RWPE2 (cell line): ENCODE measurements at places on chromosomes 6 and 20.

DNA sequence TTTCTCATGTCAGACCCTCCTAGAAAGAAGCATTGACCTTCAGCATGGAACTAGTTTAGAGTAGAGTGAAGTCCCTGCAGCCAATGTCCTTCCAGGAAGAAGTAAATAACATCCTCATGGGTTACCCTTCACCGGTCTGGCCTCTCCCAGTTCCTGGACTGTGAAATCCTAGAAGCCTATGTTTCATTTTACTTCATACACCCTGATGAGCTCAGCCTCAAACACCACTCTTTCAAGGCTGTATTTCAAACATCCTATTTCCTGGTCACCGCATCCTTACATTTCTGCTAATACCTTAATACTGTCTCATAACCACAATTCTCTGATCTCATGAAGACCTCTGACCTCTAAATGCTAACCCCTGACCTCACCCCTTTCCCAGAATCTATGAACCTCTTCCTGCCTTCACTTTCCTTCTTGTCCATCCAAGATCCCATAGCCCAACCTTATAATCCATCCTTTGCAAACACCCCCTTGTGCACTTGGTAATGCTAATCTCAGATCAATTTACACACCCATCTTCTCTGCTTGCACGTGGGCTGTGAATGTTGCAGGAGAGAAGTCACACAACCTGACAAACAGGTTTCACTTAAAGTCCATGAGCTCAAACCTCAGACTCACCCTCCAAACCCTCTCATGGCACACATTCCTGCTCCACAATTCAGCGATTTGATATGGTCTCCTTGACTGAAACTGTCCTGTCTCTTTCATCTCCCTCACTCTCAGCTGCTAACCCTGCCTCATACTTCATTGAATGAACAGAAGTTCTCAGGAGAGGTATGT, 30.2 kb downstream of the SLC2A10 start:
- H3K4me1 ChIP-seq = peaks cover 15% of the 10 kb centered on the region
- no peak for DNase-seq
- peak overlapping the region; percentile 22 for H3K27ac ChIP-seq
- no peaks in the 10 kb centered on the region for H3K36me3 ChIP-seq

GRCh38 chr6:134464690-134465411, 146.9 kb upstream of the SGK1 start:
- H3K27ac ChIP-seq = peak overlapping the region; percentile 86
- H3K4me1 ChIP-seq = peaks cover 38% of the 10 kb centered on the region
- H3K4me3 ChIP-seq = no peak overlapping the region
- peak; percentile 56 for DNase-seq

- H3K36me3 ChIP-seq = no peaks in the 10 kb centered on the region
- H3K27me3 ChIP-seq = peaks cover 54% of the 10 kb centered on the region
- H3K27ac ChIP-seq = no peak overlapping the region
These were observed 2.0 kb downstream of the SLC35D3 start for GRCh38 chr6:136923954-136924673.

DNA sequence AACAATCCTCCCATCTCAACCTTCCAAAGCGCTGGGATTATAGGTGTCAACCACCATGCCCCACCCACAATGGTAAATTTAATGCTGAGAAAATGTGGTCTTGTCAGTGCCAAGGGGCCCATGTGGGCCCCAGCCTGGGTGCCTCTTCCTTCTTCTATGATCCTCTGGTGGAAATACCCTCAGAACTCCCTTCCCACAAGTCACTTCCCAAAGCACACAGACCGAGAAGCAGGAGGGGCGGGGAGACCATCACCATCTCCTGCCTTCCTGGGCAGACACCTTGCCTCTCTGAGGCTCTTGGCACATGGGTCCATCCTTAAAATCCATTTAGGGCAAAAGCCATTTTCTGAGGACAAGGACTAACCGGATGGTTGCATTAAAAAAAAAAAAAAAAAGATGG, 59.0 kb downstream of the NOL4L start:
- no peak overlapping the region for H3K27ac ChIP-seq
- no peak for DNase-seq
- H3K27me3 ChIP-seq = no peaks in the 10 kb centered on the region
- no peaks in the 10 kb centered on the region for H3K4me1 ChIP-seq

- H3K27me3 ChIP-seq = no peaks in the 10 kb centered on the region
- H3K27ac ChIP-seq = no peak overlapping the region
- H3K4me3 ChIP-seq = no peak overlapping the region
- H3K4me1 ChIP-seq = no peaks in the 10 kb centered on the region
- DNase-seq = no peak
These were observed 309.9 kb upstream of the OPRM1 start for GRCh38 chr6:153729189-153729588.

GRCh38 chr20:24638591-24639548, 169.4 kb downstream of the SYNDIG1 start:
- H3K36me3 ChIP-seq = no peaks in the 10 kb centered on the region
- H3K27ac ChIP-seq = no peak overlapping the region
- no peak for DNase-seq
- H3K4me3 ChIP-seq = no peak overlapping the region

- no peak for DNase-seq
- H3K27ac ChIP-seq = no peak overlapping the region
- no peaks in the 10 kb centered on the region for H3K4me1 ChIP-seq
- peaks cover 55% of the 10 kb centered on the region for H3K36me3 ChIP-seq
- no peak overlapping the region for H3K4me3 ChIP-seq
These were observed 74.6 kb upstream of the LAMP5 start for GRCh38 chr20:9439806-9440205.
